ENCODE measurements at places on chromosomes 2 and 18.

DNA sequence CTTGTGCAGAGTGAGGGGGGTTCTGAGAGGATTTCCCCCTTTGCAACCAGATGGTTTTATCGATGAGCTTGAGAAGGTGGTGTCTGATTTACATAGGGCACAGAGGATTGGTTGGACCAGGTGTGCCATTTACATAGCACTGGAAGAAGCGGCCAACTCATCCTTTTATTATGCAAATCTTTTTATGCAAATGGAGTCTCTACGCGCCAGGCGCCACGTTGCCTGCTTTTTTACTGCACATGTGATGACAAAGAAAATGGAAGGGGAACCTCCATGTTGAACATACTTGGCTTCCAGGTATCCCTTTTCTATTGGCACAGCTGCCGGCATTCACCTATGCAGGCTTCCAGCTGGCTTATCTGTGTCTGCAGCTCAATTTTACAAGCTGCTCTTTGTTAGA, 18.4 kb upstream of the TXNL4A start:
- no peak for DNase-seq

- no peak for DNase-seq
These were observed 7.5 kb upstream of the BCL11A start for GRCh38 chr2:60560734-60561644.

- no peak for DNase-seq
These were observed 14.6 kb downstream of the THNSL2 start for GRCh38 chr2:88184762-88185161.

GRCh38 chr2:207504513-207505170, 25.1 kb upstream of the CREB1 start:
- no peak for DNase-seq

GRCh38 chr2:199434555-199434954, 23.2 kb downstream of the SATB2 start:
- DNase-seq: no peak

DNA sequence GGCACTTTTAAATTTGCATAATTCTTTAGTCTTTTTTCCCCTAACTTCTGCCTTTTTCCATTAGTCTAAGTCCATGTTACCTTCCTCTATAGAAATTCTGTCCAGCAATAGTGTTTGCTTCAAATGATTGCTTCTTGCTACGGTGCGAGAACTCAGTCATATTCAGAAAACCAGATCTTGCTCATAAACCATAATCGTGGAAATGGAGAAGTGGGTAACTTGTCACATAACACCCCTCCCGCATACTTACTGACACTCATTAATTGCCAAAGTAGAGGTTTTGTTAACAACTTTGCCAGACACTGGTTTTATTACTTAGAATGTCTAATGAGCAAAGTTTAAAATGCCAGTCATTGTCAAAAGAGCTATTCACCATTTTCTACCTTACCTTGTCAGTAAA, 94.3 kb upstream of the TWSG1 start:
- DNase-seq: no peak

DNA sequence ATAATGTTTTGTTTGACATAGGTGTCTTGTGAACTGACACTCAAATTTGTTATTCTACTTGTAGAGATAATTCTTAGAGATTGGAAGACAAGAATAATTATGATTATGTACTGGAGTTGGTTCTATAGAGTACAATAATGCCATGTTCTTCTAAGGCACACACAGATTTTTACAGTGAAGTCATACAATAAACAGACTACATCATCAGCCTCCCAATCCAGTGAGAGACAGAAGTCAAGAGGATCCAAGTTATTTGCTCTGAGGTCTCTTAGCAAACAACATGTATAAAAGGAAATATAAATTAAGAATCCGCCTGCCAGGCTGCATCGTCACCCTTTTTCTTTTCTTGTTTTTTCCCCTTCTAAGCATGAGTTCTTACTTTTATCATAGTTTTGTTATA, 613.5 kb upstream of the SETBP1 start:
- no peak for DNase-seq

- no peak for DNase-seq
These were observed 213.4 kb downstream of the CDH20 start for GRCh38 chr18:61546590-61546989.

GRCh38 chr18:5430131-5430530, 113.7 kb downstream of the EPB41L3 start:
- no peak for DNase-seq

- DNase-seq: no peak
These were observed 152.9 kb upstream of the NCKAP5 start for GRCh38 chr2:133721118-133721517.

DNA sequence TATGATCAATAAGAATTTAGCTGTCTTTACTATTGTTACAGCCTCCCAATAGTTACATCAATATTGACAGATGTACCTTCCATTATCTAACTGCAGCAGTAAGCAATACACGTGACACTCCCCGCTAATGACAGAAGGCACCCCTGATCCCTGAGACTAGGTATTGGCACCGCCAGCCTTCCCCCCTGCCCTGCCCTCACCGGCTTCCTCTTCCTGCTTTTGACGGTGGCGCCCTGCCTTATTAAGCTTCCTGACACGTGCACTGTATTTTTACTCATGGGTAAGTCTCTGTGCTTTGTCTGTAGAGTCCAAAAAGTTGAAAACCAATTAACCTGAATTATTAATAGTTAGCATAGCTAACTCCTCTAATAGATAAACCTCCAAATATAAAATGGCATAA, 223.5 kb downstream of the EIPR1 start:
- DNase-seq: no peak

DNA sequence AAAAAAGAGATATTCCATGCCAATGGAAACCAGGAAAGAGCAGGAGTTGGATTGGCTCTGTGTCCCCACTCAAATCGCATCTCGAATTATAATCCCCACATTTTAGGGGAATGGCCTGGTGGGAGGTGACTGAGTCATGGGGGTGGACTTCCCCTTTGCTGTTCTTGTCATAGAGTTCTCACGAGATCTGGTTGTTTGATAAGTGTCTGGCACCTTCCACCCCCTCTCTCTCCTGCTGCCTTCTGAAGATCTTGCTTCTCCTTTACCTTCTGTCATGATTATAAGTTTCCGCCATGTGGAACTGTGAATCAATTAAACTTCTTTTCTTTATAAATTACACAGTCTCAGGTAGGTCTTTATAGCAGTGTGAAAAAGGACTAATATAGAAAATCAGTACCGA, 355.6 kb downstream of the NBAS start:
- no peak for DNase-seq

- DNase-seq: no peak
These were observed 291.5 kb downstream of the SLC4A3 start for GRCh38 chr2:219918944-219919343.

GRCh38 chr2:133718688-133719201, 150.5 kb upstream of the NCKAP5 start:
- no peak for DNase-seq

GRCh38 chr2:206353685-206354084, 79.2 kb downstream of the ZDBF2 start:
- DNase-seq: no peak

All from stimulated activated naive CD4-positive, alpha-beta T cell treated with Interleukin-2 at 50 U/mL for 16 hours (primary cell).